Activated CD8-positive, alpha-beta T cell treated with anti-CD3 and anti-CD28 coated beads, Interleukin-2, amount 10 ng/mL, durations not matched to agents 7 days and 5 days (primary cell): ENCODE measurements at places on chromosomes 12 and 14. TPM values are rescaled to one million over a fixed set of nuclear protein-coding genes. Genes with fewer than 3 reads are reported as not detected.

Gene FNTB
- total RNA-seq: 18.8 TPM

Gene FBXO21
- total RNA-seq: 26.3 TPM

Gene SGPP1
- 18.2 TPM for total RNA-seq

Gene TUBA1A
- 120 TPM for total RNA-seq

Gene TAS2R19
- total RNA-seq: 1.9 TPM

Gene DEPDC4
- total RNA-seq: 2.8 TPM

Gene LRTM2
- total RNA-seq: not detected

Gene SERPINA10
- not detected for total RNA-seq

Gene NTN4
- total RNA-seq: not detected

GRCh38 chr14:102461490-102462338, 47.9 kb downstream of the ANKRD9 start:
- peaks cover 8% of the 10 kb centered on the region for H3K4me1 ChIP-seq
- no peak overlapping the region for H3K27ac ChIP-seq
- peaks cover 4% of the 10 kb centered on the region for H3K36me3 ChIP-seq
- DNase-seq: no peak
- no peaks in the 10 kb centered on the region for H3K27me3 ChIP-seq

DNA sequence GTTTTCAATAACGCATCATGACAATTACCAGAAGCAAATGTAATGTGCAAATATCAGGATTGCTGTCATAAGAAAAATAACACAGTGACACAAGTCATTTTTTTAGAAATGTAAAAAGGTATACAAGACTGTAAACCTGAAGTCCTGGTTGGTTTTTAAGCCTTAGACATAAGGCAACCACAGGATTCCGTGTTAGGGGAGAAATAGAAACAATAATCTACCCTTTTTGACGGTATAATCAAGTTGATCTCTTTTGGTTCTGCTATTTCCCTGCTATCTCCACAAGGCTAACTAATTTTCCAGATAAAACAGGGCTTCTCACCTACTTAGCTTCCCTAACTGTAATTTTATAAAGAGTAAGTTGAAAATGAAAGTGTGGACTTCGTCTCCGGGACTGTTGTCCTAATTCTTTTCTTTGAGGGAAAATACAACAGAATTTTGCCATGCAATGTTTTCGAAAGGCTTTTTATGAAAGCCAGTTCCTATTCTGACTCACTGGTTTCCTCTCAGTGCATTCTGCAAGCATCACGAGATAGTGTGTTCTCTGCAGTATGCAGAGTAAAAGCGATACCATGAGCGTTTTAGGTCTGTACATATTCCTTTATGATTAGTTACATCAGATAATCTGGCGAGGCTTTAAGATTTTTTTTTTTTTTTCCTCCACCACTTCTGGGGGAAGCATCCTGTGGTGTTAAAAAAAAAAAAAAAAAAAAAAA, 10.6 kb downstream of the MYO1H start:
- peaks cover 4% of the 10 kb centered on the region for H3K4me1 ChIP-seq
- H3K4me3 ChIP-seq: peak overlapping the region; percentile 24
- H3K27ac ChIP-seq: no peak overlapping the region
- peaks cover 35% of the 10 kb centered on the region for H3K27me3 ChIP-seq
- no peaks in the 10 kb centered on the region for H3K36me3 ChIP-seq
- DNase-seq: no peak

DNA sequence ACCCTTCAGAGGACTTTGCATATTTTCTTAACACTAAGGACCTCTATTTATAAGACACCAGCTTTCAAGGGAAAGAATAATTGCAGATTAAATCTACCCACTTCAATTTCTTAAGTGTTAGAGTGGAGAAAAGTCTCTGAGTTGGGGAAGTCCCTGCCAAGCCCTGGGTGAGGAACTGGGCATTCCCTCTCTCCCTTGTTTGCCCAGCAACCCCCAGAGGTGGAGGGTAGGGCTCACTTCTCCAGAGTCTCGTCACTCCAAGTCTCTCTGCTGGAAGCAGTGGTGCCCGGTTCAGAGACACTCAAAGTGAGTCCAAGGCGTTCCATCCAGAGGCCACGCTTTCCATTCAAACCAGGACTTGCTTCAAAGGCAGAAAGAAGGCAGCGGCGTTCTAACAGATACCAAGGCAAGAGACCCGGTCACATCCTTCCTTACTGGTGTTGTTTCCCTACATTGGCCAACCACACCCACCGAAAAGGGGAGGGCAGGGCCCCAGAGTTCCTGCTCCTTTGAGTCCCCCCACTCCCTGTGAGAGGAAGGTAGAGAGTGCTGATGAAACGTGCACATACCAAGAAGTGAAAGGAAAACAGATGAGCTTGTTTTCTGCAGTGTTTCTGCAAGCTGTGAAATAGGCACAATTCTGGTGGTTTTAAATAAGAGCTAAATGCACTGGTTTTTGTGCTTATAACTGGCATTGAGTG, 6.1 kb upstream of the BDKRB2 start:
- peak; percentile 22 for DNase-seq
- no peak overlapping the region for H3K27ac ChIP-seq
- peaks cover 4% of the 10 kb centered on the region for H3K27me3 ChIP-seq
- H3K4me3 ChIP-seq: no peak overlapping the region
- no peaks in the 10 kb centered on the region for H3K36me3 ChIP-seq

GRCh38 chr12:26122061-26122680, 2.7 kb downstream of the BHLHE41 start:
- H3K27me3 ChIP-seq: peaks cover 77% of the 10 kb centered on the region
- H3K4me3 ChIP-seq: peak overlapping the region; percentile 53
- H3K36me3 ChIP-seq: no peaks in the 10 kb centered on the region
- H3K27ac ChIP-seq: no peak overlapping the region

GRCh38 chr12:49687941-49688340, 19.3 kb downstream of the FMNL3 start:
- no peak overlapping the region for H3K27ac ChIP-seq
- H3K27me3 ChIP-seq: no peaks in the 10 kb centered on the region
- peaks cover 8% of the 10 kb centered on the region for H3K36me3 ChIP-seq
- H3K4me1 ChIP-seq: peaks cover 44% of the 10 kb centered on the region

GRCh38 chr12:47740606-47741339, 15.5 kb upstream of the ENDOU start:
- H3K4me1 ChIP-seq: peaks cover 26% of the 10 kb centered on the region
- no peak for DNase-seq
- H3K36me3 ChIP-seq: no peaks in the 10 kb centered on the region
- H3K27ac ChIP-seq: peak overlapping the region; percentile 34

- H3K27me3 ChIP-seq: no peaks in the 10 kb centered on the region
- no peak for DNase-seq
- H3K4me1 ChIP-seq: peaks cover 52% of the 10 kb centered on the region
These were observed 4.3 kb downstream of the PSMD9 start for GRCh38 chr12:121892673-121893561.

DNA sequence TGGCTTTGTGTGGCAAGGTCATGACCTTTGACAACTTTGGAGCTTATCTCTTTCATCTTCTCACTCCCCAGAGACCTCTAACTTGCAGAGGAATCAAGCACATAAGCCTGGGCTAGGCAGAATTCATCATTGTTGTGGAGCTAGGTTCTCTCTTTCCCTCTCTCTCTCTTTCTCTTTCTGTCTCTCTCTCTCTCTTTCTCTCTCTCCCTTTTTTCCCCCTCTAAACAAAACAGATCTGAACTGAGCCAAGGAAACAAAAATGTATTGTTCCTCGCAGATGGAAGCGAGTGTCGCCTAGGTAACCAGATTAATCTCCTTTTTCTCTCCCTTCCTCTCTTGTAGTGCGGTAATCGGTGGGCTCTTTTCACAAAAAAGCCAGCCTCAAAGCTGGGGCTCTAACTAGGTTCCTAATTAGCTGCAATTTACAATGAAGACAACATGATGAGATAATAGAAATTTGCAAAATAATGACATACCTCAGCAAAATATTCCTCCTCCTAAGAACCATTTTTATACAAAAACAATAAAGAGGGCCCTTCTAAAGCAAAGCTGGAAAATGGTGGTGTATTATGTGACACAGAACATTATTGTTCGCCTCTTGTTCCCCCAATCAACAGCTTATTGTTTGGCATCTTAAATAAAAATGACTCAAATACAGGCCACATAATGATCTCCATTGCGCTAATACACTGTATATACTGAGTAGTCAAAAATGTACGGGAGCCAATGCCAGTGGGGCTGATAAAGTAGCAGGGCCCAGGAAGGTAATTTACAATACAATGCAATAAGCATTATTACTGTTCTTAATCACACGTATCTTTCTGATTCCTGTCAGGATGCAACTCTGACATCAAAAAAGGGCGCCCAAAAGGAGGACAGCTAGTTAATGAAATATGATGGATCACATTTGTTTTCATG, 65.7 kb upstream of the SOX5 start:
- no peak overlapping the region for H3K27ac ChIP-seq
- no peaks in the 10 kb centered on the region for H3K36me3 ChIP-seq
- no peak for DNase-seq
- H3K4me3 ChIP-seq: no peak overlapping the region
- no peaks in the 10 kb centered on the region for H3K4me1 ChIP-seq

- H3K27ac ChIP-seq: peak overlapping the region; percentile 84
- H3K4me1 ChIP-seq: peaks cover 28% of the 10 kb centered on the region
- no peak for DNase-seq
- H3K4me3 ChIP-seq: peak overlapping the region; percentile 70
- H3K27me3 ChIP-seq: peaks cover 10% of the 10 kb centered on the region
These were observed 11.1 kb upstream of the INF2 start for GRCh38 chr14:104678346-104678745.

- H3K4me1 ChIP-seq: no peaks in the 10 kb centered on the region
- no peaks in the 10 kb centered on the region for H3K36me3 ChIP-seq
- H3K27ac ChIP-seq: no peak overlapping the region
These were observed 375.3 kb downstream of the C12orf75 start for GRCh38 chr12:105705765-105706164.

DNA sequence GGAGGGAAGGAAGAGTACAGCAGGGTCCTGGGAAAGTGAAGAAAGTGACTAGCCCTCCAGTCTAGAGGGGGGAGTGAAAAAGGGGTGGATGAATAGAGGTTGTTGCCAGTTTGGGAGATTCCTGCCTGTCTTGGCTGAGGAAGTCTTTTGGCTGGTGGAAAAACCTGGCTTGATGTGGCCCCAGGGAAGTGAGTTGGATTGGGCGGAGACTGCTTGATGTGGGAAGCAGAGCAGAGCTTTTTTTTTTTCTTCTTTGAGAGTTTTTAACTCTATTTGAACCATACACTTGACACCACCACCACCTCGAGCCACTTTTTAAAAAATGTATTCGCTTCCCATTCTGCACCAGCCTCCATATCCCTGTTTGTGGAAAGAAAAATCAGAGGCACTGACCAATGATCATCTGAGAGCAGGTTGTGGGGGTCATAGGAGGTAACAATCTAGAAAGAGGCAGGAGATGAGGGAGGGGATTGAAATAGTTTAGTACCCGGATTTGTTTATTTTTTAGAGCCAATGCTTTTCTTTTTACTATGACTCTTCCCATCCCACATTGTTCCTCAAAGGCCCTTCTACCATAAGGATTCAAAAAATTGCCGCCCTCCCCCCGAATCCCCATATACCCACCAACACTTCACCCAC, 690 bp upstream of the DTX3 start:
- H3K4me1 ChIP-seq: peaks cover 24% of the 10 kb centered on the region
- DNase-seq: no peak
- H3K4me3 ChIP-seq: peak overlapping the region; percentile 73
- no peaks in the 10 kb centered on the region for H3K27me3 ChIP-seq
- peak overlapping the region; percentile 73 for H3K27ac ChIP-seq
- peaks cover 35% of the 10 kb centered on the region for H3K36me3 ChIP-seq

GRCh38 chr12:95963096-95963495, 20.0 kb downstream of the AMDHD1 start:
- no peak overlapping the region for H3K27ac ChIP-seq
- no peaks in the 10 kb centered on the region for H3K36me3 ChIP-seq
- no peak overlapping the region for H3K4me3 ChIP-seq
- no peaks in the 10 kb centered on the region for H3K27me3 ChIP-seq

DNA sequence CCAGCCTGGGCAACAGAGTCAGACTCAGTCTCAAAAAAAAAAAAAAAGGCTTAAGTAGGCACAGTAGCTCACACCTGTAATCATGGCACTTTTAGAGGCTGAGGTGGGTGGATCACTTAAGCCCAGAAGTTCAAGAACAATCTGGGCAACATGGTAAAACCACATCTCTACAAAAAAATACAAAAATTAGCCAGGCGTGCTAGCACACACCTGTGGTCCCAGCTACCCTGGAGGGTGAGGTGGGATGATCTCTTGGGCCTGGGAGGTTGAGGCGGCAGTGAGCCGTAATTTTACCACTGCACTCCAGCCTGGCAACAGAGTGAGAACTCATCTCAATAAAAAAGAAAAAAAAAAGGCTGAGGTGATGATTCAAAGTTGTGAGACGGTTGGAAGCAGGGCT, 9.1 kb upstream of the RESF1 start:
- no peak for DNase-seq
- peaks cover 14% of the 10 kb centered on the region for H3K4me1 ChIP-seq
- H3K36me3 ChIP-seq: peaks cover 39% of the 10 kb centered on the region
- no peak overlapping the region for H3K4me3 ChIP-seq

GRCh38 chr12:82527165-82527780, 159.4 kb upstream of the TMTC2 start:
- no peak overlapping the region for H3K4me3 ChIP-seq
- no peak overlapping the region for H3K27ac ChIP-seq
- H3K27me3 ChIP-seq: no peaks in the 10 kb centered on the region
- H3K36me3 ChIP-seq: no peaks in the 10 kb centered on the region

DNA sequence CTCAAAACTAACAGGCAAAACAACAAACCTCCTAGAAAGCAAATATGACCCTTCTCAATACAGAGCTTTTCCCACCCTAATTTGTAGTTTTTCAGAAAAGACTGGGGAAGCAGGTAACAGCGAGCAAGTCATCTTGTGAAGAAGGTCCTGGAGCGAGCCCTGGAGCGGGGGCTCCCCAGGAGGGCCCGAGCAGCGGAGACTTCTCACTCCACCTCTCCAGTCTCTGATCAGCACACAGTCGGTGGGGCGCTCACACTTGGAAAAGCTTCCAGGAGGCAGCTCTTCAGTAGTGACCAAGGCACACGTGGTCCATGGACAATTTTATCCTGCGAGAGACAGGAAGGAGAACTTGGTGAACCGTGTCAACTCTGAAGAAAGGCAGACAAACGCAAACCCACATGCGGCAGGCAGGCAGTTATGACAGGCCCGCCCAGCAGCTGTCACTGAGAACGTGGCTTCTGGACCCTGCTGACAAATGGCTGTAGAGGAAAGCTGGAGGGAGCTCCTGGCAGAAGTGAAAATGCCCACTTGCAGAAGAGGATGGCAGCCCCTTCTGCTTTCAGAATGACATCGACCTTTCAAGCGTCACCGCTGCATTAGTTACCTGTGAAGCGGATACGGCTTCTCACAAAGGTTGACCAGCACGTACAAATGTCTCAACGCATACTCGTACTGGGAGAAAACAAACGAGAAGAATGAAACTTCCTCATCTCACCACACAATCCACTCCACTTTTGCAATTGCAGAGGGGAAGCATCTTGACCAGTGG, 44.2 kb downstream of the LGMN start:
- peaks cover 3% of the 10 kb centered on the region for H3K4me1 ChIP-seq
- H3K27ac ChIP-seq: no peak overlapping the region
- H3K27me3 ChIP-seq: peaks cover 19% of the 10 kb centered on the region
- H3K36me3 ChIP-seq: no peaks in the 10 kb centered on the region
- no peak for DNase-seq
